ENCODE measurements at places on chromosomes 2 and 18. TPM values are rescaled to one million over a fixed set of nuclear protein-coding genes. Genes with fewer than 3 reads are reported as not detected.
A peak's percentile ranks its signal among the peaks of the same experiment; 100 is the strongest.

DNA sequence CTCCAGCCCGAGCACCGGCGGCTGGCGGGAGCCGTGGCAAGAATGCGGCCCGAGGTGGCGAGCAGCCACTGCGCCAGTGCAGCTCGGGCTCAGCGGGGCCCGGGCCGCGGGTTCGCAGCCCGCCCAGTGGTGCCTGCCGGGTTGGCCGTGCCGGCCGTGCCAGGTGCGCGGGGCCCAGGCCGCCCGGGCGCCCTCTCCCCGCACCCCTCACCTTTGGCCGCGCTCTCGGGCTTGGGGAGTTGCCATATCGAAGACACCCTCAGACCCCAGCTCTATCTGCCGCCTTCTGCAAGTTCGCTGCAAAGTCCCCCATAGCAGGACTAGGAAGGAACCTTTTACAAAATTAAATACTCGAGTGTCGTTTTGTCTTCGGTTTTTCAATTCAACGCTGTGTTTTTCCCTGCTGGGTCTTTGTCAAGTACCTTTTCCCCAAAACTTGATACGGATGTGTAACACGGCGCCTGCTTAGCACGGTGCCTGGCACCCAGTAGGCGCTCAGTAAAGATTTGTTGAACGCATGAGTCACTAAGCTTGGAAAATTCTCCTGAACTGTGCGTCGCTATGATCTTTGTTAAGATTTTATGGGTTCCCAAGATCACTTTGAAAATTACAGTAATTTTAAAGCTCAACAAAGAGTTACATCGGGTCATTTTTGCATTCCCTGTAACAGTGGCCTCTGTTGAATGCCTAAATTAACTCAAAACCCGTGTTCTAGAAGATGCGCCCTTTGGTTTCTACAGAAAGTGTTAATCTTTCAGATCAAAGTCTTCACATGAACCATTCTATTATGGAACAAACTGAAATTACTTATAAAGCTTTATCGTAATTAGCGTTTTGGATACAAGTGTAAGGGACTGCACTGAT, 750 bp downstream of the STRADB start:
- no peak for DNase-seq

DNA sequence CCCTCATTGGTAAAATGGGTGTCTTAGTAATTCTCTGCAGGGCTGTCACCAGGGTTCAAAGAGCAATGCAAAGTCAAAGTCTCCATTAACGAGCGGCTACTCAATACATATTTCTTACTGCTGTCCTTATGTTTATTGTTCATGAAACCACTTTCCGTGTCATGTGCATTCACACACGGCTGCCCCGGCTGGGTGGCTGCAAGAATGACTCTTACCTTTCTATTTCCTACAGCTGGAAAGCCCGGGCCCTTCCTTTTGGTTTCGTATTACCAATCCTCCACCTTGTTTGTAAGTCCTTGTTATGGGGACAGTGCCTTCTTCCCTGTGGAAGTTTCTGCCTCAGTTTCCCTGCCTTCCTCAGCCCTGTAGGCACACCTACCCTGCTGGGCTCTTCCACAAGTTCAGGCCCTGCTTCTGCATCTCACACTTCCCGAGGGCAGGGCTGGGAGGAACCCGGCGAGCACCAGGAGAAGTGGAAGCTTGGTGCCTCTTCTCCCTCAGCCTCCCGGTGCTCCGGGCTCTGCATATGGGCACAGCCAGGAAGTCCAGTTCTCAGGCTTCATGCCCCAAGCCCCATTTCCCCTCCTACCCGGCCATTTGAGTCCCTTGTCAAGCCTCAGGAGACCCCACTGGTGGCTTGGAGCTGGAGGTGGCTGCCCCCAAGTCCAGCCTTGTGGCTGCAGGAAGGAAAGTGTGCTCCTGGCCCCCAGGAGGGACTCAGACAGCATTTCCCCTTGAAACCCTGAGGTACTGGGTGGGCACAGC, 18.7 kb upstream of the ACKR3 start:
- DNase-seq = no peak

DNA sequence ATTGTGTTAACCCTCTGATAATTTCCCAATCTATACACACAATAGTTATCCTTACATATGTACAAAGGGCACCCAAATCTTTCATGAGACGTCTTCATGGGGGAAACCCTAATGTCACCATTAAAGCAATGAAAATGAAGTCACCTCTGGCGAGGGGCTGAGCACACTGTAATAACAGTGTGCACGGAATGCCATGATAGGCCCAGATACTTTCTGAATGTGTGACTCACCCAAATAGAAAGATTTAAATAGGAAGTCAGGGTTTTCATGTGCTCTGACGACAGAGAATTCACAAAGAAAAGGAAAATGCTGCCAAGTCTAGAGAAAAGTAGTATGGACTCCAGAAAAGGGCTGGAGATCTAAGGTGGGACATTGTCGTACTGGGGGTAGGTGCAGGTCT, 128.3 kb downstream of the SATB2 start:
- DNase-seq = no peak

DNA sequence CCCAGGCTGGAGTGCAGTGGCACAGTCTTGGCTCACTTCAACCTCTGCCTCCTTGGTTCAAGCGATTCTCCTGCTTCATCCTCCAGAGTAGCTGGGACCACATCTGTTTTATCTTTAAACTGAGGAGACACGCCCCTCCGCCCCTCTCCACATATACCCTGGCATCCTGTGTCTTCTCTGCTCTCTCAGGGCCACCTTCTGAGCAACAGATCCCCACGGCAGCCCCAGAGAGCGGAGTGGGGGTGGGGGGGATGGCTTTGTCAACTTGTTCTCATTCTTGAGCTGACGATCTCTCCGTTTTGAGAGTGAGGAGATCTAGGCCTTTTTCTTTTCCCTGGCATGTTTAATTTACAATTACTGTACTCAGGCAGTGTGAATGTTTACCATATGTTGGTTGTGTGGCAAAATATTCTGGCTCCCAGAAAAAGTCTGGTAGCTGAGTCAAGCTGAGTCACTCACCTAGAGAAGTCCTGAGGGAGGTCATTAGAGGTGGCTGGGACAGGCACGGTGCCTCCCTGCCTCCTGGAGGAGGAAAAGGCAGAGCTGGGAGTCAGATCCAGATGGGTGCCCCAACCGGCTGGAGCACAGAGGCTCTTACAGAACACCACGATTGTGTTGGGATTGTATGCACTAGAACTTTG, 19.5 kb upstream of the ID2 start:
- peak; percentile 63 for DNase-seq

- DNase-seq = no peak
Measured at GRCh38 chr18:61064911-61065310, 268.3 kb upstream of the CDH20 start.

GRCh38 chr18:9787036-9787435, 78.9 kb downstream of the RAB31 start:
- no peak for DNase-seq

DNA sequence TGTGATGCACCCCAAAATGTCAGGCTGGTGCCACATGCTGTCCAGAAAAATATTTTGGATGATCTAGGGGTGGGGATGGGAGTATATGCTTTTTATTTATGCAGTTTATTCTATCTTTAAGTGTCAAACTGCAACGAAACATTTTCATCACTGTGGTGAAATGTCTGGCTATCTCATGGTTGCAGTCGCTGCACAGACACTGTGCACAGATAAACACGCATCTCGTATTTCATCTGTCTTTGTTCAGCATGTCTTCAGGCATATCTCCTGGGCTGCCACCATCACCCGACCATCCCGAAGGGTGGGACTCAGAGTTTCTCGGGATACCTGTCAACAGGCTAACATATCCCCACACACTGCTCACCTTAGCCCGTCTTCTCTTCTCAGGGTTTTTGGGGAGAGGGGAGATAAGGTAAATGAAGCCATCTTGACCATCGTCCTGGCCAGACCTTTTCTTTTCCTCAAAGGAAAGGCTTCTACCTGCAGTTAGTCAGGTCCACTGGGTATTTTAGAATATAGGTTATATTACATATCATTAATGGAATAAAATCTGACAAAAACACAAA, 80.7 kb upstream of the NABP1 start:
- no peak for DNase-seq

Gene PAIP2B
- total RNA-seq = 0.46 TPM

Gene ABCG8
- total RNA-seq = 8.8 TPM
